ENCODE measurements at places on chromosomes 5 and 9. TPM values are rescaled to one million over a fixed set of nuclear protein-coding genes. Genes with fewer than 3 reads are reported as not detected.

DNA sequence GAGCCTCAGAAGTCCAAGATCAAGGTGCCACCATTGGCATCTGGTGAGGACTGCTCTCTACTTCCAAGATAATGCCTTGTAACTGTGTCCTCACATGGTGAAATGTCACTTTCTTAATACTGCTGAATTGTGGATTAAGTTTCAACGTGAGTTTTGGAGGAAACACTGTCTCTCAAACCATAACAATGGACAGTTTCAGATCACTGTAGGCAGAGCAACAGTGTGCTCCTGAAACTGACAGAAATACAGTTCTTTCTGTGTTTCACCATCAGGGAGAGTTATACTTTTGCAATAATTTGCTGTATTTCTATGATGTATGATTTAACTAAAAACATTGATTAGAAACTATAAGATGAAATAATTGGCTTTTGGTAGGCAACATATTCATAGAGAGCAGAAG is 1780.5 kb upstream of the CDH6 start:
- no peak for DNase-seq

DNA sequence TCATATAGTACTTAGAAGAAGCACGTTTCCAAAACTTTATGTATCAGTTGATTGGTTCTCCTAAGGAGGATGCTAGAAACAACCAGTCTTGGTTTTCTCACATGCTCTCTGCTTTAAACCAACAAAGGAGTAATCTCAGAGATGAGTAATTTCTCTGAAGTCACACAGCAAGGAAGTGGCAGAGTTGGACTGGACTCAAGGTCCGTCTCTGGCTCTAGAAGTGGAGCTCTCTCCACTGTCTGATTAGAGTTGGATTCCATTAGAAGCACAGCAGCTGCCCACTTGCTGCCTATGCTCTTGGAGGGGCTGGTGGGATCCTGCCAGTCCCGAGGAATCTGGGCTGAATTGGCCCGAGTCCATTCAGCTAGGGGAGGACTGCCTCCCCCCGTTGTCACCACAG is 21.0 kb downstream of the RALGPS1 start:
- no peak for DNase-seq

DNA sequence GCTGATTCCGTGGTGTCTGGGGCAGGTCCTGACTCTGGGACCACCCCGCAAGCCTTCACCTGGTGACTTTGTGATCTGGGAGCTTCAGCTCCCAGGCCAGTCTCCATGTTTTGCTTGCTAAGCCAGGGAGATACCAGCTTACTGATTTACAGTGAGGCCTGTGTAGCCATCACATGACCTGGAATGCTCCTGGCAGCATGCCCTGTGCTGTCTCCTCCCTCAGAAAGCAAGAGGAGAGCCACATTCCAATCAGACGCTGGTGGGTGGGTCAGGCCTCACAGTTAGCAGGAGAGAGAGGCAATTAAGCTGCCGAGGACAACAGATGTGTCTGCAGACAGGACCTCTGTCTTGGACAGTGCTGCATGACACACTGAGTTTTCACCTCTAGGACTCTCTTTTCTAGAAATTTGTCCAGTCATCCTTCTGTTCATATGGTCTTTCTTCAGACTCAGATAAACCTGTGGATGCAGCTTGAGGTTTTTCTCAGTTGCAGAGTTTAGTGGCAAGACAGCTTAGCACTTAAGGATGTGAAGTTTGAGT is 24.4 kb upstream of the GRPEL2 start:
- DNase-seq: peak; percentile 57

- DNase-seq: no peak
Observed at GRCh38 chr9:136177224-136177623, 27.7 kb downstream of the LHX3 start.

The TLE4 gene
- polyA plus RNA-seq: 19.2 TPM

The KLF4 gene
- 27.6 TPM for polyA plus RNA-seq

The DMGDH gene
- 2.9 TPM for polyA plus RNA-seq

The KIAA0825 gene
- polyA plus RNA-seq: 2.1 TPM

The OLFM1 gene
- 5.8 TPM for polyA plus RNA-seq

The IFNB1 gene
- polyA plus RNA-seq: not detected
